Fibroblast of skin of right quadriceps (primary cell): ENCODE measurements at places on chromosomes 7 and 10.

DNA sequence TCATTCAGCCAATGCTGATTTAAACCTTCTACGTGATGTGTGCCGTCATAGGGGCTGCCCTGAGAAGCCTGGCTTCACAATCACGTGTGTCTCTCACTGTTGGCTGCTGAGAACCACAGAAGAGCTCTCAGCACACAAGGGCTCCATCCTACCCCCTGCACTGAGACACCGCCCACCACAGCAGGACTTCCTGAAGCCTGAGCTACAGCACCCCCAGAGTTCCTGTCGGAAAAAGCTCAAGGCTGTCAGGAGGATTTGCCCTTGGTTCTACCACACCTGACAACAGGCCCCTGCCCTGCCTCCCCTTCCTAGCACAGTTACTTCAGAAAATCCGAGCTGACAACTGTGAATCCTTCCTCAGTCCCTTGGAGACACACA lies 191.9 kb downstream of the MAD1L1 start:
- DNase-seq = no peak

DNA sequence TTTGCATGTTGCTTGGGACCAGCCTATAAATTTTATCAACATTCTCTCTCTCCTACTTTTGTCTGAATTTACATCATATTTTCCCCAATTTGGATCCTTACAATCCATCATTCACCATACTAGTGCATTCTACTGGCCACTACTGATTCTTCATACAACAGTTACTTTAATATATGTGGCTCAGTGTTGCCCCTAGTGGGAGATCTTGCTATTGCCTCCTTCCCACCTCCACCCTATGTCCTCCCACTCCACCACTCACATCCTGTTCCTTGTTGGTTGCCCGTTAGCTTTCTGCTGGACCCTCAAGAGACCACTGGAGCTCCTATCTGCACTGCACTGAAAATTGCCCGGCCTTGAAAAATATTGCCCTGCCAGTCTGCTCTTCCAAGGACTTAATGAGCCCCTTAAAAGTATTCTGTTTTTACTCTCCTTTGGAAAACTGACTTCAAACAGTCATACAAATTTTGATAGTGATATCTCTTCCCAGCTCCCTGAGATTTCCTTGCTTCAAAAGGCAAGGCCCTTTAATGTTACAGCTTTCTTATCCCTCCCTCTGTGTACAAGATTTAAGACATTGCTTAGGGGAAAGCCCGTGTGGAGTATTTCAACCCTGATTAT lies 243.2 kb upstream of the TMEM229A start:
- DNase-seq = no peak

DNA sequence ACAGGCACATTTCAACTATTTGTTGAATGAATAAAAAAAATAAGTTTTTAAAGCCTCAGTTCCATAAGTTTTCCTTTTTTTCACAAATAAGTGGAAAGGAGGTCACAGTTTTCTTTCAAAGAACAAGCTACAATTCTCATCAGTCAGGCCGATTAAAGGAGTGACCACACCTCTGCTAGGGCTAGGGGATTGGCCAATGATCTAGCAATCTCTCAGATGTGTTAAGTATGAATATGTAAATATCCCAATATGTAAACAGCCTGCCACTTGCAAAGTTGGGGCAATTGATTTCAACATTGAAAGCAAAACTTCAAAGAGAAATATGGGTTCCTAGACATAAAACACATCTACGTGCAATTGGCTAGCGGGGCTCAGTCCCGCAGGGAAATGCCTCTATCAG lies 614.9 kb downstream of the KCNMA1 start:
- DNase-seq = no peak

GRCh38 chr7:21256310-21256877 lies 171.5 kb upstream of the SP4 start:
- peak; percentile 28 for DNase-seq

- DNase-seq = no peak
These were observed 1.6 kb downstream of the ADCK2 start for GRCh38 chr7:140674356-140674800.
